ENCODE measurements at places on chromosomes 6 and 20.

GRCh38 chr6:69366831-69367230 is 430.0 kb downstream of the LMBRD1 start:
- DNase-seq = no peak

DNA sequence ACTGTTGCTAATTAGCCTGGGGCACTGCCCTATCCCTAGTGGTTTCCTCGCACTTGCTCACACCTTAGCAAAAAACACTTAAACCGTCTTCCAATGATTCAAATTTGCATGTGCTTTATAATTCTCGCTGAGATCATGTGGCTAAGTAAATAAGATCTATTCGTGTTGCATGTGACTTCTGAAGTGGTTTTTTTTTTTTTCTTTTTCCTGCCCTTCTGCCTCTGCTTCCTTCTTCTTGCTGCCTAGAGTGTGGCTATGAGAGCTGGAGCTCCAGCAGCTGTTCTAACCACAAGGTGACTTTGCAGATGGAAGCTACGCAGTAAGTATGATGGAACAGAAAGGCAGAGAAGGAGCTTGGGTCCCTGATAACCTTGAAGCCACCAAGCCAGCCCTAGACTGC is 36.5 kb downstream of the SULF2 start:
- DNase-seq = no peak

DNA sequence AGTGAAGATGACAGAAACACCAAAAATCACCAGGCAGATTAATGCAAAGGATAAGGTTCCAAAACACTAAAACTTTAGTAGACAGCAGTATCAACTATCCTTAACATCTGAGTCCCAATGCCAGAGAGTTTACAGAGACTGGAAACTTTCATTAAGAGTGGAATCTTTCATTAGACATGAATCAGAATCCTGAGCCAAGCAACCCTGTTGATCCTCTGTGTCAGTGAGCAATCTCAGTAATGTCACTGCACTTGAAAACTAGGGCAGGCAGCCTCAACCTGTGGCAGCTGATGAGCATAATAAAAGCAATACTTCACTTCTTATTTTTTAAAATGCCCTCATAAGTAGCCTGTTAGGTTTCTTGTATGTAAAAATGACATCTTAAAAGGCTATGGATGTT is 252.8 kb upstream of the PLN start:
- DNase-seq = no peak

- DNase-seq = peak; percentile 26
Observed at GRCh38 chr6:161168281-161168891, 105.5 kb downstream of the AGPAT4 start.

GRCh38 chr6:90021711-90022110 is 127.4 kb downstream of the GJA10 start:
- DNase-seq = no peak

GRCh38 chr6:16624636-16625290 is 136.5 kb downstream of the ATXN1 start:
- DNase-seq = no peak

DNA sequence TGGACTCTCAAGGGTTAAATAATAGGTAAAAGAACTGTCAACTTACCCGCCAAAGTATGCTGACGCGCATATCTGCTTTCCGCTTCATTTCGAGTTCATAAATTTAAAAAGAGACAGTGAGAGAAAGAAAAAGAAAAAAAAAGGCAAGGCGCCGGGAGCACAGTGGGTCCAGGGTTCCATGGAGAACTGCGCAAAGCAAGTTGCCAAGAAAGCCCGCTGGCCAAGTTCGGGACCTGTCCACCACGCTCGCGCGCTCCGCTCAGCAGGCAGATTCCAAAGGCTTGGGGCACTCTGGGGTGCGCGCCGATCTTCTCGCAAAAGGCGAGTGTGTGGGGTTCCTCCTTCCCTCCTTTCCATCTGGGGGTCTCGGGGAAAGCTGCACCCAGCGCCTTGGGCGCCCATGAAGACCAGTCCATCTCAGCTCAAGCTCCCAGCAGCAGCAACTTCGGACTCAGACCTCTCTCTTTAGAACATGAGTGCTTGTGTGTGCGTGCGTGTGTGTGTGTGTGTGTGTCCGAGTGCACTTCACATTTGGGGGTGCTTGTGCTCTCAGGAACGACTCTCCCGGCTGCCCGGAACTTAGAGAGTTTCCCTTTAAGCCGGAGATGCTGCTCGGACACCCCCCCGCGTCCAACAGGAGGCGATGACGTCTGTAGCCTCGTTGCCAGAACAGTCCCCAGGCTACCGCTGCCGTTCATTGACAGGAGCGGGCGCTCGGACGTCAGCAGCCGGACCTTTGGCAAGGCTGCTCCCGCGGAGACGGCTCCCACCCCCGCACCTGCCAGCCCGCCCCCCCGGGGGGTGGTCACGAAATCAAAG is 180.0 kb downstream of the TBXT start:
- peak; percentile 88 for DNase-seq

DNA sequence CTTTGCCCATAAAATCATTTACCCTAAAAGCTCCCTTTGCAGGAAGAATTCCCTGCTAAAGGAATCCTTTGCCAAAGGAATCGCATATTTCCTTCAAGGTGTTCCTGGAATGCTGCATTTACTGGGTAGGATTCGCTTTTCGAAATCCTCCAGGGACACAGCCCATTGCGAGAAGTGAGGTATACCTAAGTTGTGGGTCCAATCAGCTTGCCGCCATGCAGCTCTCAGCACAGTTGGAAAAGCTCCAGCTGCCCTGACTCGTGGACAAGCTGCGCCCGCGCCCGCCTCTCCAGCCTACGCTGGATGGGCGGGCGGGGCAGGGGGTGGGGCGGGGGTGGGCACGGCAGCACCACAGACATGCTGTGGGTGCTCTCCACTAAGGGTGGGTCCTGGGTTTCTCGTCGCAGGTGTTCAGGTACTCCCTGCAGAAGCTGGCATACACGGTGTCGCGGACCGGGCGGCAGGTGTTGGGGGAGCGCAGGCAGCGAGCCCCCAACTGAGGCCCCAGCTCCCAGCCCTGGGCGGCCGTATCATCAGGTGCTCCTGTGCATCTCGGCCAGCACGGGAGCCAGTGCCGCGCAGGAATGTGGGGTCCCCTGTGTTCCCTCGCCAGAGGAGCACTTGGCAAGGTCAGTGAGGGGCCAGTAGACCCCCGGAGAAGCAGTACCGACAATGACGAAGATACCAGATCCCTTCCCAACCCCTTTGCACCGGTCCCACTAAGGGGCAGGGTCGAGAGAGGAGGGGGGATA is 1.4 kb downstream of the NNAT start:
- peak; percentile 45 for DNase-seq

GRCh38 chr6:40806256-40806864 is 219.2 kb upstream of the LRFN2 start:
- DNase-seq = no peak

- DNase-seq = no peak
Observed at GRCh38 chr20:39259010-39259803, 297.1 kb downstream of the DHX35 start.

DNA sequence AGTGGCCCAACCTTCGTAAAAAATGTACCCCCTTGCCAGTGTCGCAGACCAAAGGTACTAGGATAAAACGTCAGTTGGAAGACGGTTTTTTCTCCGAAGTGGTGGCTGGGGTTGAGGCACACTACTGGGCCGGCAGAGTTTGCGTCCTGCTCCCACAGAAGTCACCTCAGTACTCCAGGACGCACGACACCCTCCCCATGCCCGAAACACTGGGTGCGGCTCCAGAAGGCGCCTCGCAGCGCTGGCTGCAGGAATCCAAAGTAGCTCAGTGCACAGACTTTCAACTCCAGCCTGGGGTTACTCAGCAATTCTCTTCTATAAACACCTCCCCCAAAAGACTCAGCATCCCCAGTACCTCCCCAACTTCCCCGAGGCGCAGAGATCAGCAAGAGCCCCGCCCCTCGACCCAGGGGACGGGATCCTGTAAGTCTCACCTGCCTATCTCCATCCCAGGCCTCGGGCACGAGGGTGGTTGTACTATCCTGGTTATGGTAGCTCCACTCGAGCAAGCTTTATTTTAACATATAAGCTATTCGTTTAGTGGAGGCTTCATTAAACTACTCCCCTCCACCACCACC is 88.2 kb downstream of the ZFP64 start:
- DNase-seq = peak; percentile 11

DNA sequence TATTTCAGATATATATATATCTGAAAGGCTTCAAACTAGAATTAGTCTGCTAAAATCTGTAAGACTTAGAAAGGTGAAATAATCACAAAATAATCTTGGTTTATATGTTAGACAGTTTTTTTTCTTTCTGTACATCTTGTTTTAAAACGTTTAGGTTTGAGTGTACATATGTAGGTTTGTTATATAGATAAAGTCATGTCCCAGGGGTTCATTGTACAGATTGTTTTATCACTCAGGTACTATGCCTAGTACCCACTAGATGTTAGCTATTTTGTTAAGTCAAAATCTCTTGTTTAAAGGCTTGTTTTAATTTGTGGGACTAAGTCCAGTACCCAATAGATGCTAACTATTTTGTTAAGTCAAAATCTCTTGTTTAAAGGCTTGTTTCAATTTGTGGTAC is 1339.0 kb upstream of the CITED2 start:
- DNase-seq = no peak

DNA sequence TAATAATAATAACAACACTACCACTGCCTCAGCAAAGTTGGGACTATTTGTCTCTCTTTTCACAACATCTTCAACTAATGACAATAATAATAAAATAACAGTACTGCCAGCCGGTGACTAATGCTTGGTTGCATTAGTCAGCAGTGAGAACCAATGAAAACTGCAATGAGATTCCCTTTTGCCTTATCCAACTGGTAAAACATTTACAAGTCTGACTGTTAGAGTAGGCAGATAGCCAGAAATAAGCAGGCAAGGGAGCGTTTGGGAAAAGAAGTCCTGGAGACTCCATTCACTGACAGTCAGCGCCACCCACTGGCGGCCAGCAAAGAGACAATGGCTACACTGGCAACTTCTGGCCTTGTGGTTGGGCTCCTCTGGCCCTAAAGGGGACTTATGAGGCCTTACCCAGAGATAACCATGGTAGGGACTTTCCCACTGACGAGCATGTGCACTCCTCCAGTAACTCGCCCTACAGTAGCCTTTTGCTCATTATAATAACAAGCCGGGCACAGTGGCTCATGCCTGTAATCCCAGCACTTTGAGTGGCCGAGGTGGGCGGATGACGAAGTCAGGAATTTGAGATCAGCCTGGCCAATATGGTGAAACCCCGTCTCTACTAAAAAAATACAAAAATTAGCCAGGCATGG is 3.4 kb upstream of the NSFL1C start:
- DNase-seq = peak; percentile 79

- no peak for DNase-seq
Observed at GRCh38 chr20:13219327-13220193, 1.5 kb upstream of the ISM1 start.

DNA sequence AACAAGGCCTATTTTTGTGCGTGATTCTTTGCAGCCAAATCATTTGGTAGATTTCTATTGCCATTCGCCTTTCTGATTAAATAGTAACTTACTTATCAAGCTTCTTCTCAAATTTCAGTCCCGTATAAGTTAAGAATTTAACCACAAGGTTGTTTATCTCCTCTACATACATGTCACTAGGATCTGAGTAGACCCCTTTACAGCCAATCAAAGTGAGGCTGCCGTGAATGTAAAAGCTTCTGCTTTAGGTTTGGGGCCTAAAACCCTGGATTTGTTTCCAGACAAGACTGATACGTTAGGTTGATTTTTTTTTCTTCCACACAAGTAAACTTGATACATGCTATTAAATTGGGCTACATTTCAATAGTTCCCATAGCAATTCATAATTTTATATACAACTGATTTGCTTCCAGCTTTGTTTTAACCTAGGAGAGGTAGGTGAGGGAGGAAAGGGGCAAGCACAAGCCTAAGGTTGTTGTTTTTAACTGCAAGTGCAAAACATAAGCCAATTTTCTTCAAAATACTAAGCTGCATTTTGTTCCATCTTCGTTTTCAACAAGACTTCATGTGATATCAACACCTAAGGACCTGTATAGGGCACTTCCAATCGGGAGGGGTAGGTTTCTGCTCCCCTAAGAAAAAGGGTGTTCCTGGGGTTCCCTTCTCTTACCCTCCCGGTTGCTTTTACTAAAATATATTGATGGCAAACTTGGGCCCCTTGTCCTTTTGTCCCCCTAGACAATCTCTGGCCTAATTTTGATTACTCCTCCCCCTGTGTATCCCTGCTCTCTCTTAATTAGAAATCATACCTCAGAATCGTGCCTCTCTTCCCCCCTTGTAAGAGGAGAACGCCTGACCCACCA is 1.7 kb downstream of the RANBP9 start:
- DNase-seq = peak; percentile 31

- DNase-seq = no peak
Observed at GRCh38 chr6:131572686-131573415, at the start of gene ARG1. Gene ARG1, plus strand, starts transcription at chr6:131573226. Its CDS starts 57 bp downstream, at chr6:131573283.

DNA sequence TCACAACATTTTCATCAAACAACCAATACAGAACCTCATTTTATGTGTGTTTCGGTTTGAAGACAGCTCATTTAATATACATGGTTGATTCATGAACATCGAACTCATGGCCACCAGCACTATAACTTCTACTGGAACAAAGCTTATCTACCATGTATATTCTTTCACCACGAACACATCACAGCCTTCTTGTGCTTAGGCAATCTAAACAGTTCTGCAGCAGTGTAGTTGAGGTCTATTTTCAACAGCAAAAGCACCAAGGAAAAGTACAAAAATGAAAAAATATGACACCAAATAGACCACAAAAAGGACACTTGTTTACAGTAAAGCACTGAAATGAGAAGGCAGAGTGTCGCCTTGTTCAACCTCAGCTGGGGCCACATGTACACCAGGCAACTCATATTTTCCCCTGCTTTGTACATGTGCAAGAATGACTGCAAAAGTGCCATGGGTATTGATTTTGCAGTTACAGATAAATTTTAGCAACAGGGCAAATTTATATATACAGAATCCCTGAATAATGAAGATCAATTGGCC is 25.8 kb upstream of the KCNK5 start:
- no peak for DNase-seq

GRCh38 chr20:4829514-4830215 is 108.0 kb downstream of the PRND start:
- no peak for DNase-seq

DNA sequence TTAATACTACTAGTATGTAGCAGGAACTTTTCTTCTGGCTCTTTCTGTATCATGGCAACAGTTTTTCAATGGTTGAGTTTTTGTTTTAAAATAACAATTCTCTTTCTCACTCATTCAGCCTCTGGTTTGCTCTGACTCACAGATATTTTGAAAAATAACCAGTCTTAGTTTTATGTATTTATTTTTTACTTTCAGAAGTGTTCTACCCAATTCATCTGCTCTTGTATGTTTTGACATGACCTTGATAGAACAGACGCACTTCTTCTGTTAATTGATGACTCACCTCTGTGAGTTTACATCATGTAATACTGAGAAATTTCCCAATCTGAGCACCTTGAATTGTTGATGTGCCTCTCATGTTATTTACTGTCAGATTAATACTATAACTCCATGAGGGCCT is 178.9 kb downstream of the SASH1 start:
- no peak for DNase-seq

GRCh38 chr6:93040375-93040774 is 379.0 kb downstream of the EPHA7 start:
- no peak for DNase-seq

DNA sequence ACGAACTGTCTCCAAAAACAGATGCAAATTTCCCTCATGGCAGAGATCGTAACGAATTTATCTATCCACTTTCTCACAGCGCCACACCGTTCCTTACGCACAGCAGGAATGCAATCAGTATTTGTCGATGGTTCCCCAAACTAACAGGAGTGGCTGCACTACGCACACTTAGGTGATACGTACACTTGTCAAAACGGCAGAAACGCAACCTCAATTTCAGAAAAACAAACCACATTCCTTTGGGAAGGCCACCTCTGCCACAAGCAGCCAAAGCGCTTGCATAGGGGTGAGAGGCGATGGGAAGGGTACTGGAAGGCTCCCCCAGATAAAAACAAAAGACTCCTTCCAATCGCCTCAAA is 638 bp downstream of the MDN1 start:
- DNase-seq = no peak
